Activated gamma-delta T cell treated with anti-CD3 and anti-CD28 coated beads, Interleukin-2, amount 50 U/mL, for 16 hours (primary cell): ENCODE measurements at places on chromosomes 13 and 19.

DNA sequence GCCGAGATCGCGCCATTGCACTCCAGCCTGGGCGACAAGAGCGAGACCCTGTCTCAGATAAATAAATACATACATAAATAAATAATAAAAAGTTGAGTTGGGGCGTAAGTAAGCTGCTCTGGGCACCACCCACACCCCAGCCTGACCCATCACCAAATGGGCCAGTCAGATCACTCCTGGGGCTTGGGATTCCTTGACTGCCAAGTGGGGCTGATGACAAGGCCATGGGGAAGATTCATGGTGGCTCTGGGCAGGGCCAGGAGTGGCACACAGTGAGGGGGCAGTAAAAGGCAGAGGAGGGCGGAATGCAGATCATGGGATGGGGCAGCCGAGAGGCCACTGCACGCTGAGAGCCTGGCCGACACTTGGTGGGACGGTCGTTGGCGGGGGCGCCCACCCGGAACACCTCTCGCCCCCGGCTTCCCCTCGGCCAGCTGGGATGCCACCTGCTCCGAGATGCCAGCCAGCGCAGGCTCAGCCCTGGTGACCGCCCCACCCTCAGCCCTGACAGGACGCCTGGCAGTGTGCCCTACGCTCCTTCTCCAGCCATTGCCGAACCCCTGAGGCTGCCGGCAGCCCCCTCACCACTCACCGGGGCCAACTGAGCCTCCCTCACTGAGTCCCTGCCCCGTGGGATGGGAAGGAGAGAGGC is 10.9 kb downstream of the ZNF653 start:
- DNase-seq = no peak

DNA sequence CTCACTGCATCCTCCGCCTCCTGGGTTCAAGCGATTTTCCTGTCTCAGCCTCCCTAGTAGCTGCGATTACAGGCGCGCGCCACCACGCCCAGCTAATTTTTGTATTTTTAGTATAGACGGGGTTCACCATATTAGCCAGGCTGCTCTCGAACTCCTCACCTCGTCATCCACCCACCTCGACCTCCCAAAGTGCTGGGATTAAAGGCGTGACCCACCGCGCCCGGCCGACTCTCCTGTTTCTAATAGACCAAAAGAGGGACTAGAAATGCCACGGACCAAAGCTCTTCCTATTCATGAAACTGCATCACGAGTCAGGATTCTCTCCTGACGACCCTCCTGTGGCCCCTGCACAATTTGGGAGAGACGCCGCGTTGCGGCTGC is 563 bp downstream of the ZNF43 start:
- DNase-seq = no peak

DNA sequence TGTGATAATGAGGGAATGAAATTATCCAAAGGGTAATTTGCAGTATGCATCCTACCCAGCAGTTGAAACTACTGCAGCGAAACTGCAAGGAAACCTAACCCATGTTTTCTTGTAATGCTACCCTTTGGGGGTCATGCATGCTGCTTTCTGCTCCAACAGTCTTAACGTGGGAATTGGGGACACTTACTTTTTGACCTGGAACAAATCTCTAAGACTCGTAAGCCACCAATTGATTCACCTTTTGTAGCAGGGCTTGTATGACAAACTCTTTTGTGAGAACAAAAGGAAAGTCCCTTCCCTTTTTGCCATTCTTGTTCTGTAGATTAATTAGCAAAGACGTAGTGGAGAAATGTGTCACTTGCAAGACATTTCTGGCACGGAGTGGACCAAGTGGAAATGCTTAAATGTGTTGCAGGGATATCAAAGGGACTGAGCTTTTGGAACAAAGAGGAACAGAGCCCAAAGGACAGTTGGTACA is 27.4 kb downstream of the LRCH1 start:
- no peak for DNase-seq

DNA sequence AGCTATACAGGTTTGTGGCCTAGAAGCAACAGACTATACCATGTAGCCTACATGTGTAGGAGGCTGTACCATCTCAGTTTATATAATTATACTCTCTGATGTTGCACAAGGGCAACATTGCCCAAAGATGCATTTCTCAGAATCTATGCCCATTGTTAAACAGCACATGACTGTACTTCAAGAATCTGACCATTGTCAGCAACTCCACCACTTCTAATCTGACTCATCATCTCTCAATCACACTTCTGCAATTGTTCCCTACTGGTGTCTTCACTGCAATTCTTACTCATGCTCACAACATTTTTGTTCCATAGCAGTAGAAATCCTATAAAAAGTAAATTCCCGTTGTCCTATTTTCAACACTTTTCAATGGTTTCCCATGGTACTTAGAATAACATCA is 63.9 kb upstream of the ATXN8OS start:
- DNase-seq = no peak

GRCh38 chr19:31511098-31511497 is 161.9 kb upstream of the TSHZ3 start:
- no peak for DNase-seq

GRCh38 chr13:33441015-33441414 is 155.5 kb upstream of the STARD13 start:
- DNase-seq = no peak

DNA sequence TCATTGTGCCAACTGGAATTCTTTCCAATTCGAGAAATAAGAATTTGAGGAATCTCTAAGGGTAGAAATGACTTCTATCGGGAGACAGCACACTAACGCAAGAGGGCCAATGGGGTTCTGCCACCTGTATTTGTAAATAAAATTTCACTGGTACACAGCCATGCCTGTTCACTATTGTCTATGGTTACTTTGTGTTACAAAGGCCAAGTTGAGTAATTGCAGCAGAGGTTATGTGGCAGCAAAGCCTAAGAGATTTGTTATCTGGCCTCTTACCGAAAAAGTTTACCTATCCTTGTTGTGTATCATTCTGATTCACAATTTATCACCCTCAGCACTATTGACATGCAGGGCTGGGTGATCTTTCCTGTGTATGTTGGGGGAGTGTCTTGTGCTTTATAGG is 278.0 kb downstream of the KLF5 start:
- DNase-seq = no peak

DNA sequence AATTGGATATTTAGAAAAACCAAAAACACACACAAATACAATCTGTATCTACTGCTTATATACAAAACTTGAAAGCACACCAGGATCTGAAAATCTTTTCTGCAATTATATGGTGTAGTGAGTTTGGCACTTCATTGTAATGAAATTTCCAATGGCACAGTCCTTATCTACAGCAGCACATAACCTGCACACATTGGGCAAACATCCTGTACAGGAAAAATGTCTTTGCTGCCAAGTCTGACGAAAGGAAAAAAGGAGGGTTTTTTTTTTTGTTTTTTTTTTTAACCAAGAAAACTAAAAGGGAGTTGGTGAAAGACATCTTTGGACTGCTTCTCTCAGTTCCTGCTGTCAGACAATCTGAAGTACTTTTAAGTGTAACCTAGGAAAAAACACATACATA is 107.8 kb downstream of the FOXO1 start:
- DNase-seq = no peak

GRCh38 chr13:104411141-104411765 is 1345.0 kb upstream of the SLC10A2 start:
- DNase-seq = no peak

GRCh38 chr19:51460164-51460992 is 2.1 kb upstream of the SIGLEC8 start:
- no peak for DNase-seq

DNA sequence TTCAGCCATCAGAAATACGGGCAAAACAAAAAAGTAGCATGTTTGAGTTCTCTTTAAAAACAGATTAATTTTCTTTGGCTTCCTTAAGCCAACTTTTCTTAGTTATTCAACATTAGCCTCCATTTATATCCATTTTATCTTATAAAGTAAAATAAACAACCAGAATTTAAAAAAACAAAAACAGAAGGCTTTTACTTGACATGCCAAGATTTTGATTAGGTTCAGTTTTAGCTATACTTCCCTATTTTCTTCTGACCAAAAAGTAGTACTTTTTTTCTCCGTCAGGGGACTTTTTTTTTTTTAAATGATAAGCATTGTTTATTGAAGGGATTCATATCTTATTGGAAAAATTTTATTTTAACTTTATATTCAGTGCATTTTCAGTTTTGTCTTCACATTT is 18.1 kb downstream of the RNASEH2B start:
- no peak for DNase-seq

DNA sequence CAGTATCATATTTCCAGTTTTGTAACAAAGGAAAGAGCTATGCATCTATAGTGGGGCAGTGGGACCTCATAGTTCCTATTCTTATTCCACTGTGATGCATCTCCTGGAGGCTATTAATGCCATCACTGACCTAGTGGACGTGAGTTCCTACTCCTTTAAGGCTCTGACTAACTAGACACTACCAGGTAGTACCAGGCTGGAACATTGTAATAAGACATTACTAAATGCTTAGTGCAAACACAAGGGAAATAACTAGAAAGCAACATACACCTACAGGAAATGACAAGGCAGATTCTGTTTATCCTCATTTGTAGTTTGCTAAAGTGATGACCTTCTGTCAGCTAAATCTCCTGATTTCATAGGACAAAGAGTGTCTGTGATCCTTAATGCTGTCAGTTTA is 192.5 kb downstream of the POSTN start:
- DNase-seq = no peak

DNA sequence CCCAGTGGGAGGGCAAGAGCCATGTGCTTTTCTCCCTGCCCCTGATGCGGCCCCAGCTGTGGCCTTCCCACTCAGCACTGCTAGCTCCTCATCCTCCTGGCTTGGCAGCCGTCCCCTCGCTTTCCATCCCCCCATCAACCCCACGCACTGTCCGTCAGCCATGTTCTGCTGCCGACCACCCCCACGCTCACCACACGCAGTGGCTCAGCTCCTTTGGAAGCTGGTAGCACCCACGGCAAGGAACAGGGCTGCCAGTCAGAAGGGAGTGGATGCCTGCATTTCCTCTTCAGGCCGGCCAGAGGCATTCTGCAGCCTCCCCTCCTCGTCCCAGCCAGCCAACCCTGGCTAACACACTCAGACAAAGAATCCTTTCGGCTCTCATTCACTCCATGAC is 6.3 kb downstream of the CALM3 start:
- DNase-seq = no peak

GRCh38 chr19:51075998-51076397 is 6.7 kb downstream of the KLK14 start:
- no peak for DNase-seq

- no peak for DNase-seq
Measured at GRCh38 chr13:107457686-107458085, 757.6 kb downstream of the LIG4 start.

DNA sequence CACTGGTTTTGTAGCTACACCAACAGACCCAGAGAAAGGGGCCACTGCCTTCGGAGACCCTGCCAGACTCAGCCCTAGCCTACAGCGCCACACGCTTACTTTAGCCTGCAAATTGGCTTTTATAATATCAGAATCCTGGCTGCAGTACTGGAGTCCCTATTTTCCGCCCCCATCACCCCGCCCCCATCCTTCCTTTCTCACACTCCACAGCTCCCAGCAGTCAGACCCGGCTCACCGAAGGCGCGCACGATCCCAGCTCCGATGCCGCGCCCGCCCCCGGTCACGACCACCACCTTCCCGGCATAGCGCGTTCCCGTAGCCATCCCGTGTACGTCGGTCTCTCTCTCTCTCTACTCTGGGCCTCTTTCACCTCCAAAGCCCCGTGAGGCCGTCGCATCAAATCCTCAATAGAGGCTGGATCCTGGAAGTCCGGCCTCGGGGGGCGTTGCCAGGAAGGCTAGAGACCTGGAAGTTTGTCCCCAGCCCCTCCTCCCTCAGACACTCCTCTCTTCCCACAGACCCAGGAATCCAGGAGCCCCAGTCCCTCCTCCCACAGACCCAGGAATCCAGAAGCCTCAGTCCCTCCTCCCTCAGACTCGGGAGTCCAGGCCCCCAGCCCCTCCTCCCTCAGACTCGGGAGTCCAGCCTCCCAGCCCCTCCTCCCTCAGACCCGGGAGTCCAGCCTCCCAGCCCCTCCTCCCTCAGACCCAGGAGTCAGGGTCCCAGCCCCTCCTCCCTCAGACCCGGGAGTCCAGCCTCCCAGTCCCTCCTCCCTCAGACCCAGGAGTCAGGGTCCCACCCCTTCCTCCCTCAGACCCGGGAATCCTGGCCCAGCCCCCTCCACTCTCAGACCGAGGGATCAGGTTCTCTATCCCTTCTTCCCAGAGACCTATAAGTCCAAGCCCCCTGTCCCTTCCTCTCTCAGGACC is at the start of gene HSD17B14:
HSD17B14 (minus strand) TSS at position 403 of the 929 bp plus-strand sequence; CDS start at position 323, 80 bp downstream.
- DNase-seq = no peak

- peak; percentile 51 for DNase-seq
Measured at GRCh38 chr19:13181747-13182388, 31.7 kb downstream of the IER2 start.

DNA sequence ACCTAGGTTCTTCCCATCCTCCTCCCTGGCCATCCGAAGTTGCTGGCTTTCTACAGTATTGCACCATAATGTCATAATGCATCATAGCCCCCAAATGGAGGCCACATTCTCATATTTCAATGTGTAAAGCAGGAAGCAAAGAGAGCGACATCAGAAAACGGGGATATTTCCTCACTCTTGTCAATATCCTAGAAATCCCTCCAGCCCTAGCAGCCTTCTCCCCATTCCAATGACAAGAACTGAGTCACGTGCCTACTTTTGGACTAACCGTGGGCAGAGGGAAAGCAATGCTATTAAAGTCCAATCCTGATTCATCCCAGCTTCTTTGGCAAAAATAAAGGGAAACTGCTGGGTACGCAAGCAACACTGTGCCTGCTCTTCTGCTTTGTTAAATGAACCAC is 4.3 kb upstream of the RAP2A start:
- DNase-seq = no peak

DNA sequence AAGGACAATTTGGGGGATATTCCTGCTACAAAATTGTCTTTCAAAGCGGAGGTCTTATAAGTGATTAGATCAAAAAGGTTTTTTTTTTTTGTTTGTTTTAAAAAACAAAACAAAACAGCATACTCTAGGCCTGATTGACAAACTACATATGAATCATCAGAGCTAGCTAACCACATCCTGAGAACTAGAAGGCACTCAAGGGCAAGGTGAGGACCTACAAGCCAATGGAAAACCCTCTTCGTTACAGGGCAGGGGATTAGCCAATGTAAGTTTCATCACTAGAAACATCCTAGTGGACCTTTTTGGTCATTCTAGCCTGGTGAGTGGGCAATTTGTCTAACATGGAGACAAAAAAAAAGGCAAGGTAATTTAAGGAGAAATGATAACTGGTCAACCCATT is 428.6 kb downstream of the RFC3 start:
- DNase-seq = no peak

DNA sequence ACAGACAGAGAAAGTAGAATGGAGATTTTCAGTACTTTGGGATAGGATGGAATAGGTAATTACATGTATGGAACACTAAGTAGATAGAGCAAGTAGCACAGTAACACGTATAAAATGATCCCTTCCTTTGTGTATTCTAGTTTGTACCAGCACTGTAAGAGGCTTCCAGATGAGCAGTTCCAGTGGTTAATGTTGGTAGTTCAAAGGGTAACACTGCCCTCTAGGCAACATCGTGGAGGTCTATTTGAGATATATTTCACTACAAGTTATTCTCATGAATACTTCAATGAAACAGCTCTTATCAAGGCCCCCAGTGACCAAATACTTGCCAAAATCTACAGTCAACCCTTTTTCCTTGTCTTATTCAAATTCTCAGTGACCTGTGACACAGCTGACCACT is 13.5 kb upstream of the ZNF563 start:
- DNase-seq = no peak
